Smooth muscle cell of the pulmonary artery (primary cell): ENCODE measurements at places on chromosomes 7 and 10. TPM values are rescaled to one million over a fixed set of nuclear protein-coding genes. Genes with fewer than 3 reads are reported as not detected.

The RNF32 gene
- total RNA-seq: 0.33 and 0.56 TPM in 2 replicates

The ITPRID1 gene
- total RNA-seq: not detected in 2 replicates

The MRLN gene
- not detected in 2 replicates for total RNA-seq

The LDB1 gene
- total RNA-seq: 43.3 and 48.1 TPM in 2 replicates

The MSS51 gene
- 2.1 and 2.2 TPM in 2 replicates for total RNA-seq

The PRSS2 gene
- not detected in 2 replicates for total RNA-seq

The FAM25C gene
- total RNA-seq: not detected in 2 replicates

The LGI1 gene
- 0.13 TPM in 1 of 2 replicates, not detected in the other for total RNA-seq

The AUTS2 gene
- total RNA-seq: 4.9 and 5.3 TPM in 2 replicates

The PRR15 gene
- 0.20 and 0.39 TPM in 2 replicates for total RNA-seq

The WNT8B gene
- total RNA-seq: not detected in 2 replicates

The TRIM50 gene
- not detected in 2 replicates for total RNA-seq

The ZNF107 gene
- 1.3 and 2.2 TPM in 2 replicates for total RNA-seq

The SAMD9L gene
- 14.1 and 25.1 TPM in 2 replicates for total RNA-seq

The LIPM gene
- 0.10 and 0.13 TPM in 2 replicates for total RNA-seq

The IFIT5 gene
- 10.4 and 20.9 TPM in 2 replicates for total RNA-seq

The ASB4 gene
- total RNA-seq: not detected in 2 replicates

The UCMA gene
- not detected in 2 replicates for total RNA-seq

The ADAM12 gene
- total RNA-seq: 77.9 and 120 TPM in 2 replicates

The ANXA8 gene
- 0.07 TPM in 1 of 2 replicates, not detected in the other for total RNA-seq

The HHEX gene
- total RNA-seq: 2.1 and 9.2 TPM in 2 replicates

The NUTM2B gene
- total RNA-seq: 0.30 and 0.39 TPM in 2 replicates

The AKR1C1 gene
- total RNA-seq: 79.3 and 99.2 TPM in 2 replicates

The SPDYE9 gene
- total RNA-seq: not detected in 2 replicates

The KLF6 gene
- total RNA-seq: 63.9 and 81.1 TPM in 2 replicates

The SUN3 gene
- not detected in 2 replicates for total RNA-seq

The SVOPL gene
- not detected in 2 replicates for total RNA-seq

The FAM131B gene
- 3.2 and 9.1 TPM in 2 replicates for total RNA-seq

The HYAL4 gene
- total RNA-seq: not detected in 2 replicates

The EPHB4 gene
- 50.6 and 74.9 TPM in 2 replicates for total RNA-seq

The BPGM gene
- 36.8 and 37.9 TPM in 2 replicates for total RNA-seq

The GSAP gene
- total RNA-seq: 4.2 and 5.0 TPM in 2 replicates

The GRID1 gene
- 0.03 and 0.46 TPM in 2 replicates for total RNA-seq

The STEAP2 gene
- total RNA-seq: 45.2 and 46.2 TPM in 2 replicates

The GATA3 gene
- total RNA-seq: not detected in 2 replicates

The AZGP1 gene
- not detected in 2 replicates for total RNA-seq

The IKZF1 gene
- total RNA-seq: not detected in 2 replicates

The UTF1 gene
- total RNA-seq: not detected in 2 replicates

The HIBADH gene
- 53.9 and 61.1 TPM in 2 replicates for total RNA-seq

The MRPL32 gene
- 34.8 and 38.7 TPM in 2 replicates for total RNA-seq

The OR6B1 gene
- not detected in 2 replicates for total RNA-seq

The SLC37A3 gene
- total RNA-seq: 48.8 and 68.7 TPM in 2 replicates

The FAM25G gene
- not detected in 2 replicates for total RNA-seq

The CALML3 gene
- total RNA-seq: not detected in 2 replicates

The AKR1C8 gene
- total RNA-seq: not detected in 2 replicates

The TMEM270 gene
- total RNA-seq: not detected in 2 replicates

The PRSS37 gene
- not detected in 2 replicates for total RNA-seq

The UPP1 gene
- total RNA-seq: 11.7 and 13.2 TPM in 2 replicates

The SH2B2 gene
- 3.1 and 7.1 TPM in 2 replicates for total RNA-seq

The LRRC61 gene
- 0.26 and 0.36 TPM in 2 replicates for total RNA-seq

The ZNF853 gene
- 0.78 and 0.99 TPM in 2 replicates for total RNA-seq

The STAG3 gene
- total RNA-seq: 0.99 and 2.2 TPM in 2 replicates

The RADIL gene
- 0.13 and 2.0 TPM in 2 replicates for total RNA-seq

The SPDYE11 gene
- not detected in 2 replicates for total RNA-seq
